Hepatic stellate cell (primary cell): ENCODE measurements at places on chromosomes 6 and 20.

- no peak for DNase-seq
Measured at GRCh38 chr20:36845288-36845971, 30.5 kb upstream of the TLDC2 start.

DNA sequence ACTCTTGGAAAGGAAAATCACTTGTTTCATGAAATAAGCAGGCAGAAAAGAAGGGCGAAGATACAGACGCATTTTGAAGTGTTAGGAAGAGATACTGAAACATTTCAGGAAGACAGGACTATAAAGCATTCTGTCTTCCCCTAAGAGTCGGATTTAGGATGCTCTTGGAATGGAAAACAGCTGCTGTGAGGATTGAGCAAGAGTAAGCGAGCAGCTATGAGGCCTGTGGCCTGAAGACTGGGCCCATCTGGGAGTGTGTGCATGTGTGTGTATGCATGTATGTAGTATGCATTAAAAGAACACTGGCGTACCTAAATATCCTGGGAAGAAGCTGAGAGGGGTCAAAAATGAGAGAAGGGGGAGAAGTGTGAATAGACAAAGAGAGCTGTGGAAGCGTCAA, 83.6 kb downstream of the SIM1 start:
- DNase-seq, result no peak

- DNase-seq, result no peak
Measured at GRCh38 chr20:19317237-19318069, 105.0 kb downstream of the SLC24A3 start.

DNA sequence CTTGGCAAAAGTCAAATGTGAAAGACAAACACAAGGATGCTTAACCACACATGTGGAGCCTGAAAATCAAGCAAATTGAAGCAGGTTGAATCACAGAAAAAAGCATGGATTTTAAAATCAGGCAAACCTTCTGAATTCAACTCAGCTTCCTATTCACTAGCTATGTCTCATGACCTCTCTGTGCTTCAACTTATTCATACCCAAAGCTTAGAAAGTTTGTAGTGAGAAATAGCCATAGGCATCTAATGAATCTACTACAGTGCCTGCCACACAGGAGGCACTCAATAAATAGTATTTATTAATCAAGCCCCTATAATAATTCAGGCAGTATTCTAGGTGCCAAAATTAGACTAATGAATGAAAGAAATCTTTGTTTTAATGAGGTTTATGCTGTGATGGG, 112.2 kb upstream of the TNFAIP3 start:
- DNase-seq, result no peak

DNA sequence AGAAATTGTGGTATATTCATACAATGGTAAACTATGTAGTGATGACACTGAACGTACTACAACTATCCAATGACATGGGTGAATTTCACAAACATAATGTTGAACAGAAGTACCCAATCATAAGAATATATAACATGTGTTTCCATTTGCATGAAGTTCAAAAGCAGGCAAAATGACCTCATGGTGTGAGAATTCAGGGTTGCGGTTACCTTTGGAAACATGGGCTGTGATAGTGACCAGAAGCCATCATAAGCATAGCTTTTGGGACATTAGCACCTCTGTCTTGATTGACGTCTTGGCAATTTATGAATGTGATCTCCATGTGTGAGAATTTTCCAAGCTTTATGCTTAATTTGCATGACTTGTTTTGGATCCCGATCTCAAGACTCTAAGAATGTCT, 500.1 kb upstream of the JAG1 start:
- no peak for DNase-seq

GRCh38 chr6:146489468-146490151, 54.0 kb upstream of the RAB32 start:
- no peak for DNase-seq

GRCh38 chr6:151452750-151453427, 963 bp upstream of the RMND1 start:
- no peak for DNase-seq

- DNase-seq, result no peak
Measured at GRCh38 chr20:54692168-54692887, 216.9 kb downstream of the DOK5 start.

GRCh38 chr6:52546678-52547077, 30.2 kb downstream of the TRAM2 start:
- DNase-seq, result no peak

- DNase-seq, result no peak
Measured at GRCh38 chr6:151358475-151358874, 32.9 kb downstream of the ZBTB2 start.

- DNase-seq, result no peak
Measured at GRCh38 chr6:118844915-118845314, 49.0 kb upstream of the ASF1A start.

DNA sequence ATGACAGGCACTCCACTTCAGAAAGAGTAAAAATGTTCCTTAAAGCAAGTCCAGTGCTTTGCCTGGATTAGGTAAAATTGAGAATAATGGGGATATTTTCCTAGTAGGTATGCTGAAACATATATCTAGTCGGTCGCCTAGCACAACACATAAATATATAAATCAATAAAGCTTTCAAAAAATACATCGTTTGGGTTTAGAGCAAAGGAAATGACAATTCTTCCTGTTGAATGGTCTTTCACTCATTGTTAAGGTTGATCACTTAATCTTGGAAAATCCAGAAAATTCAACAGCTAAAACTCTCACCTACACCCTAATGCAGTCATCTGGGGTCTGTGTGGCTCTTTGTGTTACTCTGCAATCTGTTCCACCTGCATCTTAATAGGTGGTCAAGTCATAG, 13.9 kb downstream of the HAO1 start:
- no peak for DNase-seq

- DNase-seq, result no peak
Measured at GRCh38 chr6:23277521-23278179, 708.3 kb downstream of the HDGFL1 start.

- DNase-seq, result no peak
Measured at GRCh38 chr20:36313926-36314325, 7.8 kb downstream of the DLGAP4 start.

DNA sequence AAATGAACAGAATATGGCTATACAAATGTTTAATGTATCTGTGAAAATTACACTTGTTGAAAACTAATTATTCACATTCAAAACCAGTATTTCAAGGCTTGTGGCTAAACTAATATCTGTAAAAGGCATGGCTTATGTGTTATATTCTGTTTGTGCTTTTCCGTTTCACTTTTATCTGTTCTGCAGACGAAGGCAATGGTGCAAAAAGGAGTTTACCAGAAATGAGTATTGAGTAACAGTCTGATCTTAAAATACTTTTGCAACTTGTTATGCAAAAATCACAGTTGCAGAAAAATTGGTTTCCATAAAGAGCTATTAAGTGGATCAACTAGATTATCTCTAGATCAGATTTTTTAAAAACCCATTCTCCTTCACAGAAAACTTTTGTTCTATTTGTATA, 9.4 kb upstream of the STX11 start:
- no peak for DNase-seq

DNA sequence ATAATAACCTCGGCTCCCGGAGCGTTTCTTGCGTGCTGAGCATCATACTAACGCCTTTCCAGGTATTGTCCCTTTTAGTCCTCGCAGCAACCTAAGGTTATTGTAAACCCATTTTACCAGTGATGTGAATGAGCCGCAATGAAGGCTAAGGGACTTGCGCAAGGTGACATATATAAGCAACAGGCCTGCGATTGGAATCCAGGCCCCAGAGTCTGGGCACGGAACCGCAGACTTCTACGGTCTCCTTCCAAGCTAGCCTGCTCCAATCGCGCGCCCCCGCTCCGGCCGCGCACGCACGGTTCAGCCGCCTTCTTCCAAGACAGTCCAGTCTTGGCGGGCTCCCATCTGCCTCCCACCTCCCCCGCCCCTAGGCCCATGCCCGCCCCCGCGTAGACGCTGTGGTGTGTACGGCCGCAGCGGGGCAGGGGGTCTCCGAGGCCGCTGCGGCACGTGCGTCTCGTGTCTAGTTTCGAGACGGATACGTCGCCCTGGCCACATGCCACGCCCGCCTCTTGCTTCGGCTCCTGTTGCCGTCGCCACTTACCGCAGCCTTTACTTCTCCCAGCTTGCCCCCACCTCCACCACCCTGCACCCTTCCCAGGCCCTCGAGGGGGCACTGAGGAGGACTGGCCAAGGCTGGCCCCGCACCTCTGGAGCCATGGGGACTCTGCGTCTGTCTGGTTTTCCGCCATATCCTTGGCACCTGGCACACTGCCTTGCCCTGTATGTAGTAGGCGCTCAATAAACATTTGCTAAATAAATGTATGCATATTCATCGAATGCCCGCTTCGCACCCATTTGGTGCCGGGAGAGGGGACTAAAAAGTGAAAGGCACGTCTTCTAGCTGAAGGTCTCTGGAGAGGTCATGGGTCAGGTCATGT, 855 bp upstream of the GFOD1 start:
- DNase-seq, result peak; percentile 36

DNA sequence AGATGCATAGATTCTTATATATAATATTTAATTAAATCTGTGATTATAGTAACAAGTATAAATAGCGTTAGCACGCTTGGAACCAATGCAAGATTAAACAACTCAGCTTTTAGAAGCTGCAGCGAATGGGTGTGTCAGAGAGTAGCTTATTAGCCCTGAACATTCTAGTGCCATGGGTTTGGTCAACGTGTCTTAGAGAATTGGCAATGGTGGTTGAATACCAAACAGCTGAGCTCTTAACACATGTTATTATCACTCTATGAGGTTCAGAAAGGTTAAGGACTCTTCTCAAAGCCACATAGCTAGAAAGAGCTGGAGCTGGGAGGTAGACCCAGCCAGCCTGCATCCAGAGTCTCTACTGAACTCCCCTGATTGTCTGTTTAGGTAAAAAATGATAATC, 284.2 kb upstream of the CHD6 start:
- DNase-seq, result no peak

DNA sequence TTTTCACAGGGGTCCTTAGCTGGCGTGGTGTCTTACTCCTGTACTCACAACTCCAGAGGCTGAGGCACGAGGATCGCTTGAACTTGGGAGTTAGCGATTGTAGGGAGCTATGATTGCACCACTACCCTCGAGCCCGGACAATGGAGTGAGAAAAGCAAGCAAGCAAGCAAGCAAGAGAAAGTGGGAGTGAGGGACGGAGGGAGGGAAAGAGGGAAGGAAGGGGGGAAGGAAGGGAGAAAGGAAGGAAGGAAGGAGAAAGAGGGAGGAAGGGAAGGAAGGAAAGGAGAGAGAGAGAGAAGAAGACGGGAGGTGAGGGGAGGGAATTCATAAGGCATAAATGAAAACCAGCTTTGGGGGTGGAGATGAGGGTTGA, 120.5 kb downstream of the TRIM27 start:
- DNase-seq, result no peak

DNA sequence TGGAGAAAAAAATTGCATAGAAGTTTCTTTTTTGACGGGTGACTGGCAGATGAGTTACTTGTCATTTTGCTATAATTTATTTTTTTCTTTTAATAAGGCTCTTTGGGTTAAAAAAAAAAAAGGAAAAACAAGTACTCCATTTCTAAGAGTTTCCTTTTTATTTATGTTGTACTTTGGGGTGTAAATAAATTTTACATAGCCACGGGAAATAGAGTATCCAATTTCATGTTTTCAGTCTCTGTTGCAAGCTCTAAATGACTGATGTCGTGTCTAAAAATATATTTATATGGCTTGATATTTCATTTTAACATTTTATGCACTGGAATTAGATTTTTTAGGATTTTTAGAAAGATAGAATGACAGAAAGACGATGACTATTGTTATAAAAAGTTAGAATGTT, 3.4 kb downstream of the EYA4 start:
- no peak for DNase-seq

GRCh38 chr6:4402477-4402976, 267.2 kb upstream of the ECI2 start:
- DNase-seq, result peak; percentile 79

DNA sequence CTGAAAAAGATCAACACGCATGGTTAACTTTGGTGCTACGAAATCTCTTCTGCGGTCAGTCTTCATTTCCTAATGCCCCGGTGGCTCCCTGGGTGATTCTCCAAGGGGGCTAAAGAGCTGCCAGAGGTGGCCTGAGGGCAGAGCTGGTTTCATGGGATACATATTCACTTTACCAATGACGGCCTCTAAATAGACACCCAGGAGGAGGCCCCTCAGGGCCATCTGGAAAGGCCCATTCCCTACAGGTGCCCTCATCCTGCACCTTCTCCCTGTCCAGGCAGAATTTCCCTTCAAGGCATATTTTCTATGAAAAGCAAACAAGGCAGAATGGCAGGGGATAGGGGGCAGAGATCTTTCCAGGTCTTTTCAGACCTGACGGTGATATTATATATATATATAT, 12.5 kb downstream of the BNIP5 start:
- DNase-seq, result no peak

- DNase-seq, result no peak
Measured at GRCh38 chr6:64736421-64736950, 970.5 kb downstream of the EYS start.

DNA sequence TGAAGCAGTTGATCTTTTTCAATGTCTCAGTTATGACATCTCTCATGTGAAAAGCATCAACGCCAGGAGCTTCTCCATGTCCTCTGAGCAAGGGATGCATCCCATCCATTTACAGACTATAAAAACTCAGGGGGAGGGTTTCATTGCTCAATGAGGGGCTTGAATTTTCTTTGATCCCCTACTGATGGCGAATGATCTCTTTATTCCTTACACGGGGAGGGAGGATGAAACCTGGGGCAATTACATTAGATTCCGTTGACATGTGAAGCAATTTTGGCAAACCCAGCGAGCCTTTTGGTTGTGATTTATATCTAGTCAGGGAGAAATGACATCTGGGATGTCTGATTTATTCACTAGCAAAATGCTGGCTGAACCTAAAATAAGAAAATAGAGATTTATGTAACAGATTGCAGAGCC, 268.9 kb downstream of the HIVEP2 start:
- DNase-seq, result no peak

DNA sequence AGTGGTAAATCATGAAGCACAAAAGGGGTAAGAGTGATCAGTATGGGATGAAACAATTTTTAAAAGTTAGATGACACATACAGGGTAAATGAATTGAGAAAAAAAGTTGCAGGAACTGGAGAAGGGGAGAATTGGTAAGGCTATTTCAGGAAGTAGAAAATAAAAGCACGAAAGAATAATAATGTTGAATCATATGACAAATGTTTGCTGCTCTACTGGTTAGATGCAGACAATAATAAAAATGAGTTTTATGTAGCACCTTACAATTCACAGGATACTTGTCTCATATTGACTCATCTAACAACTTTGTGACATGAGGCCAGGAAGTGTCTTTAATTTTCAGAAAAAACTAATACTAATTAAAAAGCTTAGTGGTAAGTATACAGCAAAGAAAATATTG, 566.5 kb upstream of the MARCKS start:
- DNase-seq, result no peak
